Activated CD8-positive, alpha-beta memory T cell treated with anti-CD3 and anti-CD28 coated beads for 48 hours (primary cell): ENCODE measurements at places on chromosomes 5 and 9.

GRCh38 chr5:17282283-17283120 is 65.1 kb downstream of the BASP1 start:
- no peak for DNase-seq

DNA sequence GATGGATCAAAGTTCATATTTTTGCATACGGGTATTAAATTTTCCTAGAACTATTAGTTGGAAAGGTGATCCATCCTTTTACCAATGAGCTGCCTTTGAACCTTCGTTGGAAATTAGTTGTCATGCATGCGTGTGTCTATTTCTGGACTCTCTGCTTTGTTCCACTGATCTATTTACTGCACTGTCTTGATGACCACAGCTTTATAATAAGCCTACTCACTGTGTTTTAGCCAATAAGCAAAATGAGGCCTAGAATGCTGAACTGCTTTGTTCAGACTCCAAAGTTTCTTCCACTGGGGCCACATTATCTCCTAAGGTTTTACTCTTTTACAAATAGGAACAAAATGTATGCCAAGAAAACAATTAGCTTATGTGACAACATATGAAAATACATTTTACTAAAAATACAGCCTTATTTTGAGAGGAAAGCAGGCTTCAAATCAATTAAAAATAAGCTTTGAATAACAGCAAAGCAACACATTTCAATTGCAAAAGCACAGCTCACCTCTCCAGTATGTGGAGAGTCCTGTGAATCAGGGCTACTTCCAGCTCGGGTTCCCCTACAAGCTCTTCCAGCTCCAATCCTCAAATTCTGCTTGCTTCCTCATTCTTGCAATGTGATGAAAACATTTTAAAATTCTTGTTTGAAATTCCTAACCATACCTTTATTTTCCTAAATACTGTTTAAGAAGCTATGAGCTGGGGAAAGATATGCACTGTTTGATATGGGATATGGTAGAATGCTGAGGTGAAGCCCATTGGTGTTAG is 72.0 kb downstream of the RETREG1 start:
- no peak for DNase-seq

- DNase-seq: no peak
These were observed 1.8 kb downstream of the MARCHF6 start for GRCh38 chr5:10355071-10355889.

DNA sequence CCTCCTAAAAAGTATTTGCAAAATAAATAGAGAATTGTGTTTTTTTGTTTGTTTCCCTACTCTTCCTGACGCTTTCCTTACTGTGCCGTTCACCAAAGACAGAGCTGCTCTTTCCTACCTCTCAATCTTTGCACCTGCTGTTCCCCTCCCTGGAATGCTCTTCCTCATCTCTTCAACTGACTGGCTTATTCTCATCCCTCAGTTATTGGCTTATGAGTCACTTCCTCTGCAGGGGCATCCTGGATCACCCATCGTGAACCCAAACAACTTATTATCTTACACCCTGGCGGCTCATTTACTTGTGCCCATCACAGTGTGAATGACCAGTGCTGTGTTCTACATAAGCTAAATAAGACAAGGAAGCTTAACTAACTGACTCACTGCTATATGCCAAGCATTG is 36.1 kb upstream of the CCNG1 start:
- no peak for DNase-seq

GRCh38 chr5:6321078-6321477 is 57.3 kb downstream of the MED10 start:
- no peak for DNase-seq

GRCh38 chr5:119789406-119790117 is 160.2 kb downstream of the FAM170A start:
- no peak for DNase-seq

DNA sequence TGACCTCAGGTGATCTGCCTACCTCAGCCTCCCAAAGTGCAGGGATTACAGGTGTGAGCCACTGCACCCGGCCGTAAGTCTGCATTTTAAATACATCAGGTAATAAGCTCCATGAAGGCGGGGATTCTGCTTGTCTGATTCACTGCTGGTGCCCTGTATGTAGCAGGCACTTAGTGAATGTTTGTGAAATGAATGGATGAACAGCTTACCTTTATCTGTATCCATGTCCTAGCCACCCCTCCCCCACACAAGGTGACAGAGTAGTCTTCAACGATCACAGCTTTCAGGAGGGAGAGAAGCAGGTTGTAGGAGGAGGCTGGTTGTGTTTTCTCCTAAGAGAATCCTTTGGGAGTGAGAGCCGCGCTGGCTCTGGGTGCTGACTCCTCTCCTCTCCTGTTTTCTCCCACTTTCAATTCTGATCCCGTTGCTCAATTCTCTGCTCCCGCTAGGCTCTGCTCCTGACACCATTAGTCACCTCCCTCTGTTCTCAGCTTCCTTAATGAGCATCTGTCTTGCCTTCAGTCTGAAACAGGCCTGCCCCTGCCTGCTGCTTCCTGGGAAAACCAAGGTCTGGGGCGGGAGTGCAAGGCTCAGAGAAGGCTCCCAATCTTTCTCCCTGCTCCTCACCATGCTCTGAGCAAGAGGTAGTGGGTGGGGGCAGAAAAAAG is 88.8 kb upstream of the CTNNA1 start:
- no peak for DNase-seq

- DNase-seq: no peak
These were observed 219.1 kb downstream of the C9orf50 start for GRCh38 chr9:129401623-129402370.

GRCh38 chr9:13750639-13751038 is 471.1 kb upstream of the MPDZ start:
- no peak for DNase-seq

DNA sequence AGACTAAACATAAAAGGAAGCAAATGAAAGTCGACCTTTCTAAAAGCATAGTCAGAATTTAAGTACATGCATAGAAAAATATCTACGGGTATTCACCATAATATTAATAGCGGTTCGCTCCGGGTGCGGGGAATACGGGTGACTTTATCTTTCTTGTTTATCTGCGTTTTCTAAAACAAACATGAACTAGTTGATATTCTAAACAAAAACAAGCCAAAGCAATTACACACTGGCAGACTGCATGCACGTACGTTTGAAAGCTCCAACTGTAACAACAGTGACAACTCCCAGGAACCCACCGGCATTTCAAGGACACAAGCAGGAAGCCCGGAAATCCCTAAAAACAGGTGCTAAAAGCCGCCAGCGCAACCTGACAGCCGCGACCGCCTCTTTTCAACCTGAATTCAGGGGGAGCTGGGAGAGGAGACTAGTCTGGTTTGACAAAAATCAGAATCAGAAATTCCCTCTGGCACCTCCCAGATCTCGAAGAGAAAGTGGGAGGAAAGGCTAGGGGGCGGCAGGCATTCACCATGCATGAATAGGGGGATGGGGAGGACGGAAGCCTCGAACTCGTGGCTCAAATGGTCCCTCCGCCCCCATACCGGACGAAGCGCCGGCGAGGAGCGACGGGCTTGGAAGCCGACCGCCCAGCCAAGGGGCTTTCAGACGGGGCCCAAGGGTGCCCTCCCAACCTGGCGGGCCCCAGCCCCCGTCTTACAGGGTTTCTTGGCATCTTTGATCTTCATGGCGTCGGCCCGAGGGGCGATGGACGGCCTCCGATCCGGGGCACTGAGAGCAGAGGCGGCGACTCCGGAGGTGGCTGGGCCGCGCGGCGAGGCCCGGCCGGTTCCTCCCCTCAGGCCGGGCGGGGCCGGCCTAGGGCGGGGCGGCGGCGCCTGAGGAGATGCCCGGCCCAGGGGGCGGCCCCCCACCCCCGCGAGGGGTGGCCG is at the start of gene PANK3:
TSS of gene PANK3 (minus strand) at position 831 of the 950 bp plus-strand sequence. CDS start at position 746, 85 bp downstream.
- DNase-seq: no peak

DNA sequence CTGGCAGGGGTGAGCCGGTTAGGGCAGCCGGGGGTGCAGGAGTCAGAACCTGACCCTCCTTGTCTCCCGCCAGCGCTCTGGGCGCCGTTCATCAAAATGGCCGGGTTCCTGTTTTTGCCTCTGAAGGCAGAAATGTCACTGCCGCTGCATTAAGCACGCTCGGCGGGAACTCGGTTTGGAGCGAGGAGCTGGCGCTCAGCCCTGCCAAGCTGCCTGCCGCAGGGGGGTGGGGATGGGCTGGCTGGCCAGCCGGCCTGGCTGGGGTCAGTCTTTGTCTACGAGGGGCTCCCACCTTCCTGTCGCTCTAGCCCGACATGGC is 63.7 kb downstream of the CXXC5 start:
- no peak for DNase-seq

DNA sequence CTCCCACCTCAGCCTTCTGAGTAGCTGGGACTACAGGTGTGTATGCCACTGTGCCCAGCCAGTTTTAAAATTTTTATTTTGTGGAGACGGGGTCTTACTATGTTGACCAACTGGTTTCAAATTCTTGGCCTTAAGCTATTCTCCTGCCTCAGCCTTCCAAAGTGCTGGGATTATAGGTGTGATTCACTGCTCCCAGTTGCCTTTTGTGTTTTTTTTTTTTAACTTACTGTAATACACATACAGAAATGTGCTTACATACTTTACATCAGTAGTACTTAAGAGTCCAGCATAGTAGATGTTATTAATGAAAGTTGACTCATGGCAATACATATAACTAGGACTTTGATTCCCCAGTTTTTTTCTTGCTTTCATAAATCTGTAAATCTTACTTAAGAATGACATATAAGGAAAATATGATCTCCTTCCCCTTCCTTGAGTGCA is 4.7 kb downstream of the MAN2A1 start:
- DNase-seq: no peak

DNA sequence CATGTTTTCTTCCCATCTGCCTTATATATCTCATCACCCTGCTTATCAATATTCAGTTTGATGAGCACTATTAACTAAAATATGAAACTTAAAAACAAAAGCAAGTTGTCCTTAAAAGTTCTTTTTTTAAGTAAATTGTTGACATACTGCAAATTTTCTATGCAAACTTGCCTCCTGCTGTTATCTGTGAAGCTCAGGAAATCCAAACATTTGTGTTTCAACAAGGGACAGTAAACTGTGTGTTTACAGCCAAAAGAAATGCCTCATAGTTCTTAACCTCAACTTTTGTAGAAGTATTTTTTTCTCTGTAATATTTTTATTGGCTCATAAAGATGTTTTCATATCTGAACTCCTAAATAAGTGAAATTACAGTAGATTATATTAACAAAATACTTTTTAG is 7.7 kb upstream of the TTC23L start:
- no peak for DNase-seq

GRCh38 chr5:171863935-171864334 is 78.3 kb downstream of the SMIM23 start:
- no peak for DNase-seq

GRCh38 chr5:147567917-147568598 is 58.2 kb upstream of the DPYSL3 start:
- DNase-seq: no peak

DNA sequence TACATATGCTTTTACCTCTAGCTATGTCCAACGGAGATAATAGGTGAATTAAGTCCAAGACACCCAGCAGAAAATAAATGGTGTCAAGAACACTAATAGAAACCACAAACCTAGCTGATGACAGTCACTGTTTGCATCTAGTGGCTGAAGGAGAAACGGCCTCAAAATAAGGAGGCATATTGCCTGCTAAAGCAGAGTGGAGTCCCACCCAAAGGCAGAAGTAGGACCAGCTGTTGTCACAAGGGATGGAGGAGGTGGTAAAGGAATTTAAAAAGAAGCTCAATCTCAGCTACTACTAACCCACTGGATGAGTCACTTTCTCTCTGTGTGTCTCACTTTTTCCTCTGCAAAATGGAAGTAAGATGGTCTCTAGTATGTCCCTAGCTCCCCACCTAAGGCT is 224.3 kb downstream of the GRIA1 start:
- no peak for DNase-seq

GRCh38 chr9:126057121-126057825 is 269.4 kb upstream of the MVB12B start:
- no peak for DNase-seq

DNA sequence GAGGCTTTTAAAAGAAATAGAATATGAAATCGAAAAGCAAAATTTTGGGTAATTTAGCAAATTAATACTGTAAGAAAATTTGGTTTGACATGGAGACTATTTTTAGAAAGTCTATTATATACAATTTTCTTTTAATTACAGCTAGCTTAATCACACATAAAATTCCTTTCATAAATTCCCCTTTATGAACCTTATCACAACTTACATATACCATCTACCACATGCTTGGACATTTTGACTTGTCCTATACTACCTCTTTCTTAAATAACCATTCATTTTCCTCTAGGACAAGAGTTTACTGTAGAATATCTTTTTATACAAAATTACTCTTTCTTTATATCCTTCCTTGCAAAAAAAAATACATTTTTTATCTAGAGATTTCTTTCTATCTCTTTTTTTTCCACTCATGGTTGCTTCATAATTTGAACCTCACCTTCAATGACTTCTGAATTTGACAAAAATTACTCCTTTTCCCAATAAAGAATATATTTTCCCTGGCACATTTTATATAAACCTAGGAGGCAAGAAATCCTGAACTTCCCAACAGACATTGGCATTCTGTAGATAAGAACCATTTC is 34.0 kb upstream of the SYK start:
- DNase-seq: no peak

DNA sequence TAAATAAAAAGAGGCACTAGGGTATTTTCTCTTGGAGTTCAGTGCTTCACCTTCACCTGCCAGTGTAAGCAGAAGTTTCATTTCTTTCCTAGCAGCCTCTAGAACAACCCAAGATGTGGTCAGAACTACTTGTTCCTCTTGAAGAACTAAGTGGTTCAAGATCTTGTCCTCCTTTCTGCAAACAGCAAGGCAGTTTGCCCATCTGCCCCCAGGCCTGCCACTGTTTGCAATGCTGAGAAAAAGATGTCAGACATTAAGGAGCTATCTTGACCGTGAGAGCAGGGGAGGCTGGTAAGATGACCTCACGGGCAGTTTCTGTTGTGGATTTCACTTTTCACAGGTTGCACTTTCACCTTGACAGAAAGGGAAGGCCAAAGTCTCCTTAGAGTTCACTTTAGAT is 52.0 kb upstream of the KLF4 start:
- no peak for DNase-seq

GRCh38 chr5:157216391-157217142 is 35.9 kb downstream of the ITK start:
- no peak for DNase-seq

GRCh38 chr5:66454186-66455078 is 141.8 kb upstream of the MAST4 start:
- DNase-seq: no peak

DNA sequence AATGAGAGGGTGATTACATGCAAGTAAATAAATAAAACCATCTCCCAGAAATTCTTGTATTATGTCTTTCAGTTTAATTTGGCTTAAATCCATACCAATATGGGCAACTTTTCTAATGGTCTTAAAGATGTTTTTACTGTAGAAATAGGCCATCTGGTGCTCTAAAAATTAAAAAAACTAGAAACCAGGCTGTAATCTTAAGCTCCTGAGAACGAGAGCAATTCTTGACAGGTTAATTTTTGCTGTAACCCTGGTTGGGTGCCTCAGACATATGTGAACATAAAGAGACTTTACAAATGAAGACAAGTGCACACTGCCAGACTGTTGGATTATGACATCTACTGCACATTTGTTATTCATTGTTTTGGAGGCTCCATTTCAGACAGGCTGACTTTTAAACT is 246.8 kb upstream of the DAB2 start:
- DNase-seq: no peak

DNA sequence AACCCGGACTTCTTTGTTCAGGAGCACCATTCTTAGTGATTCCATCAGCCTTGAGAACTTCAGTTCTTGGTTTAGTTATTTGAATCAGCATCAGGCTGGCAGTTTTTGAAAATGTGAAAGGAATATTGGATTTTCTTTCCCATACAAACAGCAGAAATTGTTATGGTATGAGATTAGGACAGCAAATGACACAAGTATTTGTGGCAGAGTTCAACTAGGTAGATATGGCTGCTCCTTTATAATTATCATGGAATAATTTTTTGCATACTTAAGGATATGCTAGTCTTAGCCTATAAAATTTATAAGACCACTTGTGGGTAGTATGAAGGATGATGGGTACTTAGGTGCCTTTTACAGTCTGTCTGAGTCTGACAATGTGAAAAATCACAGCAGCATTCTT is 25.5 kb downstream of the ERAP2 start:
- no peak for DNase-seq
